ENCODE measurements at places on chromosomes 11 and 22. TPM values are rescaled to one million over a fixed set of nuclear protein-coding genes. Genes with fewer than 3 reads are reported as not detected.

GRCh38 chr11:130068986-130069658 lies 572 bp upstream of the APLP2 start:
- peak; percentile 88 for DNase-seq

Gene OR6T1
- not detected for total RNA-seq

Gene MFRP
- total RNA-seq = not detected

Gene LRRC74B
- total RNA-seq = not detected

GRCh38 chr22:38249803-38250642 lies 22.8 kb downstream of the TMEM184B start:
- no peak for DNase-seq

Gene MPZL3
- 7.3 TPM for total RNA-seq

Gene TECTA
- total RNA-seq = 0.51 TPM

- DNase-seq = no peak
Observed at GRCh38 chr11:30535818-30536217, 50.3 kb downstream of the MPPED2 start.

- DNase-seq = no peak
Observed at GRCh38 chr22:48821346-48821690, 1006.4 kb downstream of the BRD1 start.

GRCh38 chr11:43359422-43359818 lies 700 bp downstream of the TTC17 start:
- DNase-seq = peak; percentile 58

DNA sequence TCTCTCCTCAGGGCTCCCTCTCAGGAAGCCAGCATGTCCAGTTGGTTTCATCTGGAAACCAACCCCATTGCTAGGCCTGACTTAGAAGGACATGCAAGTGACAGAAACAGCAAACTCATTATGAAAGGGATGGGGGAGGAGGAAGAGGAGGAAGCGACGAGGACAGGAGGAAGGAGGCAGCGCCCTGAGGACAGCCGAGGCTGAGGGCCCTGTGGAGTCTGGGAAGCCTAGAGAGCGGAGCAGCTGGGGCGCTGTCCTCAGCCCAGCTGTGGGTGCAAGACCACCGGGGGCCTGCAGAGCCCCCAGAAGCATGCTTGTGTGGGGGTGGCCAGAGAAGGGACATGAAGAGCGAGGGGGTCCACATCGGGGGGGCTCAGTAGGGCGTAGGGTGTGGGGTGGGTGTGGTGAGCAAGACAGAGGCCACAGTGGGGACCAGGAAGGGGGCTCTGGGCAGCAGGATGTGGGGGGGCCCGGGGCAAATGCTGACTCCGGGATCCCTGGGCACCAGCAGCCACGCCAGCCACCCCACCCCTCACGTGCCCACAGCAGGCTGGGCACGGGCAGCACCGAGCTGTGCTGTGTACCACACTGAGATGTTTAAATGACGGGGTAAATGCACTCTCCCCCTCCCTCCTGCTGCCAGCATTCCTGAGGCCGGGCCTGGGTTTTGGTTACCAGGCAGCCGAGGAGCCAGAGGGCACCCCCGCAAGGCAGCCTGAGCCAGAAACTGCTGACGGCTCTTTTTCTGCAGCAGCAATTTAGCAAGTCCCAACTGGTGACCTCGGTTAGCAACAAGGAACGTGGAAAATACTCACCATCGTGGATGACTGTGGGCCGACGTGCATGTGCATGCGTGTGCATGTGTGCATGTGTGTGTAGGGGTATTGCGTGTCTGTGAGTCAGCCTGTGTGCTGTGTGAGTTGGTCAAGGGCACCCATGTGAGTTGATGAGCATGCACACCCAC lies 82.7 kb upstream of the LINC01488 start:
- DNase-seq = no peak

GRCh38 chr11:64729851-64730382 lies 6.9 kb upstream of the NRXN2 start:
- DNase-seq = peak; percentile 17

Gene SLC7A4
- not detected for total RNA-seq

DNA sequence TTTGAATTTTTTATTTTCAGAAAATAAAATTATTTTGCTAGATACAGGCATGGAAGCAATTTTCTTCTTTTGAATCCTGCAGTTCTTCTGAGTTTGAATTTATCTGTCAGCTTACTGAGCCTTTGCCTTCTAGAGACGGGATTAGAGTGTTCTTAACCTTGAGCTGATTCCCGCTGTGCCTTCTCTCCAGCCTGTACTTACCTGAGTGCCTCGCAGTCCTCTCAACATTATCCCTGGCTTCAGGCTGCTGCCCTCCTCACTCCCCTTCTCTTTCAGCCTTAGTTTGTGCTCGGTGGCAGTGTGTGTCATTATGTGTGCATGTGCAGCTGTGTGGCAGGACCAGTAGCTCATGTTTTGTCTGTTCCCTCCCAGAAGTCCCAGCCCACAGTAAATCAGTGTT lies 24.3 kb downstream of the OSBP2 start:
- no peak for DNase-seq

DNA sequence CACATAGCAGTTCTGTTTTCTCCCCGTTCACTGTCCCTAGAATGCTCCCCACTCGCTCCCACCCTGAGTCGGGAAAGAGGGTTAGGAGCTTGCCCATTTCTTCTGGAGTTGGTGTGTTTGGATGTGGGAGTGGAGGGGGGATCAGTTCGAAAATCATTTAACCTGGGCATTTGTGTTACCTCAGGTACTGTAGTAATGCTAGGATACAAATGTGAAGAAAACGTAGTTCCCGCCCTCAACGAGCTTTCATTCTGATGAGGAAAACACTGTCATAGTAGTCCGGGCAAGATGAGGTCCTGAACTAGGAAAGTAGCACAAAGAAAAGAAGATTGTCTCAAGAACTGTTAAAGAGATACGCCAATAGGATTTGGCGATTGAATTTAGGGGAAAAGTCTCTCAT lies 539 bp downstream of the SDHD start:
- peak; percentile 10 for DNase-seq

- peak; percentile 46 for DNase-seq
Observed at GRCh38 chr22:46749682-46750529, 11.9 kb upstream of the CERK start.

DNA sequence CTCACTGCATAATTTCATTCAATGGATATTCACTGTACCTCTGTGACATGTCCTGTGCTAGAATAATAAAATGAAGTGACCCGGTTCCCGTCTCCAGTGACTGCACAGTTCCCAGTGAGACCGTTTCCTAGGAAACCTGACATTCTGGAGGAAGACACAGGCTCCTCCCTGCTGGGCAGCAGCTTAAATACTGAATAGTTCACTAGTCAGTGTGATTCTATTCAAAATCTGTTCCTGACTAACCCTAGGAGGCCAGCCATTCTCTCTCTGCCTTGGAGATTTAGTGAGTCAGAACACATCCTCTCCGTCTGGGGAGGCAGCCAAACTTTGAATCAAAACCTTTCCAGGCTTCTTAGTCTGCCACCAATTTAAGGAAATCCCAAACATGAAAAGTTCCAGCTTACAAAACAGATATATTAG lies 11.3 kb downstream of the TRIM66 start:
- DNase-seq = peak; percentile 94

GRCh38 chr22:16917144-16918003 lies 90.6 kb downstream of the GAB4 start:
- peak; percentile 80 for DNase-seq

DNA sequence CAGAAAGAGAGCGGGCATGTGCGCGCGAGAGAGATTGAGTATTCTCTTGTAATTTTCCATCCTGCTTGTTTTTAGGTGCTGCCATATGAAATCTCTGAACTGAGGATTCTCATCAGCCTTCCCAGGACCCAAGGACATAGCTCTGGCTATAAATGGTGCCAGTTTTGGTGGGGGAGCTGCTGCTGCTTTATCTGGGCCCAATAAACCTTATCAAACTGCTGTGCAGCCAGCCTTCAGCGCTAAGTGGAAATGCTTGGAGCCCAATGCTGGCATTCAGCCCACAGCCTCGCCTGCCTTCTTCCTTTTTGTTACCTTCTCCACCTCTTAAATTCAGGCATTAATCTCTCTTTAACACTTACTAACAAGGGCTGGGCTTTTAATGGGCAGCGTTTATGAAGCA lies 2.4 kb upstream of the ZBTB16 start:
- DNase-seq = peak; percentile 21
